ENCODE measurements at places on chromosomes 5 and 9. TPM values are rescaled to one million over a fixed set of nuclear protein-coding genes. Genes with fewer than 3 reads are reported as not detected.

GRCh38 chr5:39469777-39470415 lies 45.1 kb upstream of the DAB2 start:
- DNase-seq = no peak

DNA sequence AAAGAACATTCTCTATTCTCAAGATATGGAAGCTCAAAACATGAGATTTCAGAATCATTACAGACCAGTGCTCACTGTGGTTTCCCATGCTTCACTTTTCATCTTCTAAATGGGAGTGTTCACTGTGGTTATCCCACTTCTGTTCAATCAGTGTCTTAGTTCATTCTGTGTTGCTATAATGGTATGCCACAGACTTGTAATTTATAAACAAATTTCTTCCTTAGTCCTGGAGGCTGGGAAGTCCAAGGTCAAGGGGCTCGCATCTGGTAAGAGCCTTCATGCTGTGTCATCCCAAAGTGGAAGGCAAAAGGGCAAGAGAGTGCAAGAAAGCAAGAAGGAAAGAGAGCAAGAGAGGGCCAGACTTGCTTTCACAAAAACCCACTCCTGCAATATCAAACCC lies 146.3 kb downstream of the TTC39B start:
- DNase-seq = no peak

Gene CFAP77
- total RNA-seq = 0.72 TPM

DNA sequence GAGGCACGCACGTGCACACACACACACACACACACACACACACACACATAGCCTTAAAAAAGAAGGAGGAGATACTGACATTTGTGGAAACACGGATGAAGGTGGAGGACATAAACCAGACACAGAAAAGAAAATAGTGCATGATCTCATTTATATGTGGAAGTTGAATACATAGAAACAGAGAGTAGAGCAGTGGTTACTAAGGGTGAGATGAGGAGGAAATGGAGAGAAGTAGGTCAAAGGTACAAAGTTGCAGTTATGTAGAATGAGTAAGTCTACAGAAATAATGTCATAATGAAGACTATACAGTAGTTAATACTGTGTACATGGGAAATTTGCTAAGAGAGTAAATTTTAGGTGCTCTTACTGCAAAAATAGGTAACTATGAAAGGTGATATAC lies 412.2 kb upstream of the CDH9 start:
- no peak for DNase-seq

- no peak for DNase-seq
Observed at GRCh38 chr9:19200229-19200628, 30.3 kb upstream of the DENND4C start.

GRCh38 chr5:105501315-105501714 lies 1938.7 kb upstream of the NUDT12 start:
- no peak for DNase-seq

GRCh38 chr9:2525147-2525546 lies 96.4 kb upstream of the VLDLR start:
- no peak for DNase-seq

Gene BARHL1
- total RNA-seq = not detected

- no peak for DNase-seq
Observed at GRCh38 chr9:104914466-104914865, 13.5 kb downstream of the ABCA1 start.

DNA sequence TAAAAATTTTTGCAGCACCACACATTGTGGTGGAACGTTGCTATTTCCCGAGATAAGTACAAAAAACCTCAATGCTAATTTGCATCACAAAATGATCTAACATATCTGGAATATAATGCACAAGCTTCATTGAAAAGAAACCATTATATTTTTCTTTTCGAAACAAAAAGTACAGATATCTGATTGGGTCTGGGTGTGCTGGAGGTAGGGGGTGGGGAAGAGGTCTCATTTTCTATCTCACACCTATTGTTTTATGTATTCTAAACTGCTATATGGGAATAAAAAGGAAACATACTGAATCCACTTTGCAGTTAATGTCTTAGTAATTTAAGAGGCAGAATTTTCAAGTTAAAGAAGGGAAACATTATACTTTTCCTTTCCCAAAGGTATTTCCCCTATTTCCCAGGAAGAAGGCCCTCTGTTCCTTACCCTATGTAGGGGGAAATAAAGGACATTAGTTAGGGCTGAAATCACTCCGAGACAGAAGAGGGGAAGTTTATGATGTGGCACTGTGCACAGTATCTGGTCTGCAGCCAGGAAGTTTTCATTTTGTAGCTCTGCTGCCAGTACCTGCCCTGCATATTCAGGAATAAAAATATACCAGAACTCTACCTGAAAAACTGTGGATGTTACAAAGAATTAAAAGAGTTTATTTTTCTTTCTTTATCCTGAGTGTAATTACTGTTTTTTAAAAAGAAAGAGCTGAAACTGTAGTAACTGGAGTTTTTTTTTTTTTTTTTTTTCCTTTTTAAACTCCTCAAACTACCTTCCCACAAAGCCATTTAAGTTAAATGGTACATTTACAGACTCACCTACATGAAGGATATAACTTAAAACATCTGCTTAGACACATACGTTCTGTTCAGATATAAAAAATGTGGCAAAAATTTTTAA lies 7.4 kb downstream of the MEF2C start:
- DNase-seq = no peak

Gene LEAP2
- 1.0 TPM for total RNA-seq

DNA sequence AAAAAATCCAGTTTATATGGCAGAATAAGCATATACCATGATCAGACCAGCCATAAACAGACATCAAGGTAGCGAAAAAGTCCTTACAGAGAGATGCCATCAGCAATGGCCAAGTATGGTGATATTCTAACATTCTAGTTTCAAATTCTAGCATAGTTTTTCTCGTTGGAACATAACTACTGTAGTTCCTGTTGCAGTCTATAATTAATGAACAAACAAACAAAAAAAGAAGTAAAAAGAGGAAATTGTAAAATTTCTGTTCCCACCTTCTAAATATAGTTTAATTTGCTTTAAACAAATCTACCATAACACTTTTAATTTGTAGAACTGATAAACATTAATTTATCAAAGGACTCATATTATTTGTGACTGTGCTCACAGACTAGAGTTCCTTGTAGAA lies 9.9 kb upstream of the CD180 start:
- DNase-seq = no peak

Gene ROPN1L
- 0.37 TPM for total RNA-seq

Gene KIF12
- total RNA-seq = 3.3 TPM

Gene ANKRD55
- not detected for total RNA-seq

Gene MARCHF3
- 17.7 TPM for total RNA-seq
